ENCODE measurements at places on chromosomes 7 and 10.

DNA sequence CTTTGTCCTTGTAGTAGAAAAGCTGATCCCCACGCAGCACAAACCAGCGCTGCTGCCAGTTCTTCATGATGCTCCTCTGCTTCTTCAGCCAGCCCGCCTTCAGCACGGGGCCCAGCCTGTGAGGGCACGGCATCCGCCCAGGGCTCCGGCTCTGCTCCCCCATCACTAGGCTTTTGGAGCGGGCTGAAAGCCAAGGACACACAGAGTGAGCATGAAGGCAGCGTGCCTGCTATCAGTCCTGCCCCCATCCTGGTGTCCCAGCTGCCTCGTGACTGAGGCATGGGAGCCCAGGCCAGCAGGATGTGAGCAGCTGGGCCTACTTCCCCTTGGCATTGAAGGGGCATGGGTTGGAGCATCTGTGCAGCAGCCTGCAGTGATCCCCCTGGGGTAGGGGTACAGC lies 21.9 kb downstream of the ARHGAP22 start:
- no peak for DNase-seq

- DNase-seq: no peak
Observed at GRCh38 chr10:11167233-11167966, 149.7 kb downstream of the CELF2 start.

- DNase-seq: no peak
Observed at GRCh38 chr7:98840722-98841121, 29.1 kb downstream of the TMEM130 start.

DNA sequence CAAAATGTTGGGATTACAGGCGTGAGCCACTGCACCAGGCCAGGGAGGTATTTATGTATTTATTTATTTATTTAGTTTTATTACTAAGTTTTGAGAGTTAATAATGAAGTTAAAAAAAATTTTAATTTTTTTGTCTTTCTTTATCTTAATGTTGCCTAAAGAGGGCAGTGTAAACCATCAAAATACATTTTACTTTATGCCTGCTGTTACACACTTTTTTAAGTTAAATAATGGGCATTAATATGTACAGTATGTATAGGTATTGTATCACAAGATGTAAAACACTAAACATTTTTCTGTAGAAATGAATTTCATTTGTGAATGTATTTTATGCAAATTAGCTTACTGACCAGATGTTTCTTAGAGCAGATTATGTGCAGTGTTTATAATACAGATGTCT lies 129.4 kb downstream of the AASS start:
- DNase-seq: no peak

DNA sequence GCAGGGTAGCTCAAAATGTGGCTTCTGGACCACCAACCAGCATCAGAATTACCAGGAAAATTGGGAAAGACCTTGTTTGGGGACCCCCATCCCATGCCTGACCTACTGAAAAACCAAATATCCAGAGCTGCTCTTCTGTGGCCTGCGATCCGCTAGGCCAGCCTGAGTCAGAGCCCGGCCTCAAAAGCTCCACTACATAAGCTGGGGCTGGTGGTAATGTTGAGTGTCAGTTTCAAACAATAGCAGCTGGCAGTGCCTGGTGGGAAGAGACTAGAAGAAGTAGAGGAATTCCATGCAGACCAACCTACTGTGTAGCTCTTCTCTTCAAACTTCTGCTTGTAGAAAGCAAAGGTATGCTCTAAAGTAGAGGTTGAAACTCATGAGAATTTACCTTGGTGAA lies 52.0 kb downstream of the KLRG2 start:
- no peak for DNase-seq

GRCh38 chr7:140304191-140304799 lies 94.0 kb downstream of the SLC37A3 start:
- peak; percentile 9 for DNase-seq

DNA sequence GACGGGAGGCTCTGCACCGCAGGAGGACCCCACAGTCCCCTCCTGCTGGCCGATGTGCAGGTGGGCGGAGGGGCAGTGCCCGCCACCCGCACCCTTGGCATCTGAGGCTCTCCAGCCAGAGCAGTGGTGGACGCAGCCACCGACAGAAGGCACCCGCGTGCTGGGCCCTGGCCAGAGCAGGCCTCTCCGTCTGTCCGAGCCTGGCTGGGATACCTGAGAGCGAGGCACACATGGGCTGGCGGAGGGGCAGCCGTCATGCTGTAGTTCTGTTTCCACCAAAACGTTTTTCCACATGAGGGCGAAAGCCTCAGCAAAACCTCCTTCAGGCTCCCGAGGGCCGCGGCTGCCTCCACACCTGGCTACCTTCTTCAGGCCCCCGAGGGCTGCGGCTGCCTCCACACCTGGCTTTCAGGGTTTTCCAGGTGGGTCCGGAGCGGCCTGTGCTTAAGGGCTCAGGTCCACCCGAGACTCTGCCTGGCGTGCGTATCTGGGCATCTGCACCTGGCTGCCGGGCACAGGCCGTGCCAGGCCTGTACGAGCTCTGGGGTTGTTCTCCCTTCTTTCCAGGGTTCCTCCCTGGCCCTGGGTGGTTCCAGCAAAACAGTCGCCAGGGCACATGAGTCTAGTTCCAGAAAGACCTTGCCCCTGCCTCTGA lies 115.5 kb downstream of the INPP5A start:
- no peak for DNase-seq

GRCh38 chr10:77415313-77415960 lies 222.2 kb downstream of the KCNMA1 start:
- DNase-seq: no peak

GRCh38 chr10:120208488-120208887 lies 248.5 kb upstream of the PLPP4 start:
- no peak for DNase-seq

DNA sequence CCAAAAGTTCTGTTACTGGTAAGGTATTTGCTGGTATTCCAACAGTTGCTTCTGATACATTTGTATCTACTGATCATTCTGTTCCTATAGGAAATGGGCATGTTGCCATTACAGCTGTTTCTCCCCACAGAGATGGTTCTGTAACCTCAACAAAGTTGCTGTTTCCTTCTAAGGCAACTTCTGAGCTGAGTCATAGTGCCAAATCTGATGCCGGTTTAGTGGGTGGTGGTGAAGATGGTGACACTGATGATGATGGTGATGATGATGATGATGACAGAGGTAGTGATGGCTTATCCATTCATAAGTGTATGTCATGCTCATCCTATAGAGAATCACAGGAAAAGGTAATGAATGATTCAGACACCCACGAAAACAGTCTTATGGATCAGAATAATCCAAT lies 131.0 kb downstream of the AASS start:
- DNase-seq: no peak

GRCh38 chr7:71482284-71482683 lies 350.3 kb downstream of the GALNT17 start:
- DNase-seq: no peak

- DNase-seq: no peak
Observed at GRCh38 chr7:43039346-43039745, 73.1 kb upstream of the HECW1 start.

DNA sequence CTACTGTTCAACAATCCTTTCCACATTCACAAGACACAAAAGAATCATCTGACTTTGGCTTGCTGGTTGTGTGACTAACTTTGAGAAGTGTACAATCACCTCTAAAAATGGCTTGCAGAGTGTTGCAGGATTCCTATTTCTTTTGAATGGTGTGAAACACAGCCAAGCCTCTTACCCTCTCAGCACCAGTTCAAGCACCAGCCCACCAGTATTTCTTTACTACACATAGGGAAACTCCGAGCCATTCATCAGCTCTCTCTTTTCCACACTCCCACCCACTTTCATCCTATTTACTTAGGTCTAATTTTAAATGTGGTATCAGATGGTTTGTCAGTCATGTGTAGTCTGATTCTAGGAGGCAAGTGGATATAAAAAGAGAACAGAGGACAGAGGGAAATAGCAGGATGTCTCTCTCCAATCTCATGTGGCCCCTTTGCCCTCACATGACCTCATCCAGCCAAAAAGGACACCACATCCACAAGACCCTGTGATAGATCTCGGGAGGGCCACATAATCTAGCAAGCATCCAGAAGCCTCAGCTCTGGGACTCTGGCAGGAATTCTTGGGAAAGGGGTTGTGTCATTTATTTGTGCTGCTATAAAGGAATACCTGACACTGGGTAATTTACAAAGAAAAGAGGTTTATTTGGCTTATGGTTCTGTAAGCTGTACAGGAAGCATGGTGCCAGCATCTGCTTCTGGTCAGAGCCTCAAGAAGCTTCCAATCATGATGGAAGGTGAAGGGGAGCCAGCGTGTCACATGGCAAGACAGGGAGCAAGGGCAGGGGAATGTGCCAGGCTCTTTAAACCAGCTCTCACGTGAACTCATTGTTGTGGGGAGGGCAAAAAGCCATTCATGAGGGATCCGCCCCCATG lies 66.8 kb upstream of the NEBL start:
- no peak for DNase-seq

DNA sequence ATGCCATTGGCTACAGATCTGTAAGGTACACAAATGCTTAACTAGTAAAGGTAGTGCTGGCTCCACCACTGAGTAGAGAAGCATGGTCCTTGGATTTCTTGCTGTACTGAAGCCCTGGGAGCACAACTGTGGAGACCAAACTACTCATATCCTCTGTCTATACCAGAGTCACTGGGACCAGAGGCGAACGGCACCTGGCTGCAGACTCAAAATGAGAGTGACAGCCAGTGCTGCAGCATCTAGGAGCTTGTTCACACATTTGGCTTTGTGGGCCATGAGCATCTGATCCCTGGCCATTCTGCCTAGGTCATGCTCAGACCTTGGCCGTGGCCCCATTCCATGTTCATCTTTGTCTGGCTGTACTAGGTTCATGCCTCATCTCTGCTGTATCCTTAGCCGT lies 31.9 kb downstream of the LRRC18 start:
- no peak for DNase-seq

GRCh38 chr7:18003286-18003994 lies 24.2 kb downstream of the PRPS1L1 start:
- no peak for DNase-seq

- no peak for DNase-seq
Observed at GRCh38 chr10:31622978-31623377, 304.0 kb downstream of the ZEB1 start.

GRCh38 chr7:106124186-106124585 lies 12.1 kb upstream of the SYPL1 start:
- DNase-seq: no peak

DNA sequence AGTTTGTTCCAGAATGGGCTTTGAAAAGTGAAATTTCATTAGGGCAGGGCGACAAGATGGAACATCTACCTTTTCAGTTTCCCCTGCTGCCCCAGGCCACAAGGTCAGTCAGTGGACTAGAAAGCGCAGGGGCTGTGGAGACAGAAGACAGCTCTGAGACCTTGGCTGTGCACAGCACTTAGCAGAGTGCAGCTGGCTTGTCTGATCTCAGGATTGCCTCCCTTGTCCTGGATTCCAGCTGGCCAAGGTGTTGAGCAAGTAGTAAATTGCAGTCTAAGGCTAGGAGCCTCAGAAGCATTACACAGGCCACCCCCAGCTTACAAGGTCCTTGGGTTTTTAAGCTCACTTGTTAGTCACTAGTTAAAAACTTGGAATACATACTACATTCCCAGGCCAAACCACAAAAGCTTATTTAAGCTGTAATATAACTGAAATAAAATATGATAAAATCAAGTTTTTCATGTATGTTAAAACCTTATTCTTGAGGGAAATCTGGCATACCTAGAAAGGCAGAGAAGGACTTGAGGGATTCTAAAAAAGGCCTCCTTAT lies 67.3 kb upstream of the NPY start:
- DNase-seq: no peak

GRCh38 chr7:133512560-133512959 lies 259.7 kb downstream of the EXOC4 start:
- DNase-seq: no peak

DNA sequence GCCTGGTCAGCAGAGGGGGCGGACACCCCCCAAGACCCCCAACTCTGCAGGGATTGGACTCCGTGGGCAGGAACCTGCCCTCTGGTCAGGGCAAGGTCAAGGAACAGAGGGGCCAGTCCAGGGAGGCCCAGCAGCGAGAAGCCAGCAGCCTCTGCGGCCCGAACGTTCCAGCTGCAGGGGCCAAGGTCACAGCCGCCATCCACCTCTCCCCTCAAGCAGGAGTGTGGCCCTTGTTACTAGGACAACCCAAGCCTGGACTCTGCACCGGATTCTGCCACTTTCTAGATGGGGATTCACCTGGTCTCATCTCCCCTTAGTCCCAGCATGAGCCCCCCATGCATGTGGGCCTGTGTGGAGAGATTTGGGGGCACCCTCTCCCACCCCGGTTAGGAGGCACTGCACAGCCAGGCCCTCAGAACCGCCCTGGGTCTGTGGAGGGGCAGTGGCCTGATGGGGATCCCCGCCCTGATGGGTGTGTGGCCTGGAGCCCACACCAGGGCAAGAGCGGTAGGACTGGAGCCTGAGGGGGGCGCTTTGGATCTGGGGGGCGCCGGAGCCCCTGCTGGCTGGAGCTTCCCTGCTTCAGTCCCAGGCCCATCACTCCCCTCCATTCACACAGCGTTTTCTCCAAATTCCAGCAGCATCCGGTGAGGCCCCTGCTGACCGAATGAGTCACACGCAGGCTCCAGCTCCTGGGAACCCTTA lies 18.1 kb downstream of the ADGRA1 start:
- no peak for DNase-seq

GRCh38 chr10:70481105-70481504 lies 2.5 kb downstream of the PALD1 start:
- no peak for DNase-seq

GRCh38 chr10:72597897-72598296 lies 28.0 kb downstream of the MICU1 start:
- DNase-seq: no peak

Data from activated naive CD4-positive, alpha-beta T cell treated with Interleukin-2 at 50 U/mL for 16 hours (primary cell).